ENCODE measurements at places on chromosomes 7 and 10.
A peak's percentile ranks its signal among the peaks of the same experiment; 100 is the strongest.

- DNase-seq, result no peak
Measured at GRCh38 chr7:105457619-105458225, 64.3 kb downstream of the PUS7 start.

DNA sequence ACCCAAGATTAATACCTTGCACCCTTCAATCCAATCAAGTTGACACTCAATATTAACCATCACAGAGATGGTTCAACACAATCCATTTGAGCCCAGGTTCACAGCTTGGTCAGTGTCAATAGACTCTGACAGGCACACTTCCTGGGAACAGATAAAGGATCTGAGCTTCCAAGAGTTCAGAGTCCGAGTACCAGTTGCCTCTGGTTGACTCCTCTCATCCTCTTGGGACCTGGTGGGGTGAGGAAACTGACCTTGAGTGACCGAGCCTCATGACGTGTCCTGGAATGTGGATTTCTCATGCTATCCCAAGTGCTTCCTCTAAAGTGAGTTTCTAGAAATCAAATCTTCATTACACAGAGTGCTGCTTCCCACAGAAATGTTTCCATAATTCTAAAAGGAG is 162.0 kb downstream of the CYP26A1 start:
- no peak for DNase-seq

- DNase-seq, result no peak
Measured at GRCh38 chr10:34206935-34207268, 608.2 kb downstream of the PARD3 start.

DNA sequence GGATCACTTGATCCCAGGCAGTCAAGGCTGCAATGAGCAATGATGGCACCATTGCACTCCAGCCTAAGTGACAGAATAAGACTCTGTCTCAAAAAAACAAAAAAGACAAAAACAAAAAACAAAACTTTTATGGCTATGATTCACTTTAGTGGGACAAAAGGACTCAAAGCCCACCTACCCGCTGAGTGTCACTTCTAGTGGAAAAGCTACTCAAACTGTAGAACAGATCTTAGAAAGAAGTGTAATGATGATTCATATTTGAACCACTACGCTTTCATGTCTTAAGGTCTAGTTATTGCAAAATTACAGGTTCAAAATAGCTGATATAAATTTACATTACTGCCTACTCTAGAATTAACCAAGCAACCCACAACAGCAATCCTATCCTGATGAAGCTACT is 47.1 kb upstream of the OTUD1 start:
- no peak for DNase-seq

- DNase-seq, result no peak
Measured at GRCh38 chr10:95181726-95182125, 12.3 kb upstream of the ACSM6 start.

DNA sequence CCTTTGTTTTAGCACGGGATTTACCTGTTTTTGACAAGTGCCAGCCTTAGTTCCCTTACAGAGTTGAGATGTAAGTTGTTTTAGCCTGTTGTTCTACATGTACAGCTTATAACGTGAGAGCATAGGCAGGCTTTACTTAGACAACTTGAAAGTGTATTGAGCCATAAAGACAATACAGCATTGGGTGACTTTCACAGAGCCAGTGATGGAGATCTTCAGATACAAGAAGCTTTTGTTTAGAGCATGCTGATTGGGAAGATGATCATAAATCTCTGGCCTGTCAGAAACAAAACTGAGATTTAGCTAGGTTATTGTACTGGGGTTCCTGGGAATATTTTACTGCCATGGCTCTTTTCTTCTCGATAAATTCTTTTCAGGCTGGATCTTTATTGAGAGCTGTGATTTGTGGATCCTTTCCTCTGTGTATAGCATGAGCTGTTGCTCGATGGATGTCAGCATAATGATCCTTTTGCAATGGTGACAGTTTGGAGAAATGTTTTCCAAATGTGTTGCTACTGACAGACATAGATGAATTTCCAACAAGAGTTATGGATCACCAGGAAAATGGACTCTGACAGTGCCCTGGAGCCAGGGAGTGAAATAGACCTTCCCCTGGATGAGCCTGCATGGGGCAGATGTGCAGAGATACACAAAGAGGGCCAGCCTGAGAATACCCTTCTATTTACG is 30.2 kb downstream of the LHFPL3 start:
- peak; percentile 48 for DNase-seq

DNA sequence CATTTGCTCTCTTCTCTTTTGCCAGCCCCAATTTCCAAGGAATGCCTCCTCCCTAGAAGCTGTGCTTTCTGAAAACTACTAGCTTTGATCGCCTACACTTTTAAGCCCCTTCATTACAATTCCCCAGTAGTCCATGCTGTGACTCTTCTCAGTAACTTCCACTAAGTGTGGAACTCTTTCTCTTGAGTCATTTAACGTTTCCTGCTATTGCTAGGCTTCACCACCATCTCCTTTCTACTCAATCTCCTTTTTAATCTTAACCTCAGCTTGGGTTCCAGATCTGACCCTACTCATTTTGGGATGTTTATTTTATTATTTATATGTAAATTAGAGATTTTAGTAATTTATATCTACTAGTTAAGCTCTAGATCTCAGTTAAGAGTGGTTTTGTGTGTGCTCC is 14.4 kb upstream of the SEMA3D start:
- no peak for DNase-seq

GRCh38 chr10:11520892-11521291 is 90.6 kb downstream of the USP6NL start:
- DNase-seq, result no peak

- no peak for DNase-seq
Measured at GRCh38 chr7:24733414-24734060, 23.7 kb downstream of the GSDME start.

DNA sequence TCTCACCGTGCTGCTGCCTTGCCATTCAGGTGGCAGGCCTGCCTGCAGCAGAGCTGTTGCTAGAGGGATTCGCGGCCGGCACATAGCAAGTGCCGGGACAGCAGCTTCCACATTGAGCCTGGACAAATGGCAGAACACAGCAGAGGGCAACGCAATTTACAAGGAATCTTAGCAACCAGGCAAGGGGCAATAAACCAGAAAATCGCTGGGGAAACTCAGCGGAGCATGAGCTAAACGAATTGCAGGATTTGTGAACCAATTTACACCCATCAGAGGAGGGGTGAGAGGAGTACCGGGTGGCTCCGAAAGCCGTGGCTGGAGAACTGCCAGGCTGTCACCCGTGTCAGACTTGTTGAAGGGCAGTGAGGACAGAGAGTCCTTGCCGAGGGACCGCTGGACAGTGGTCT is 58.6 kb upstream of the LOXL4 start:
- DNase-seq, result peak; percentile 10

DNA sequence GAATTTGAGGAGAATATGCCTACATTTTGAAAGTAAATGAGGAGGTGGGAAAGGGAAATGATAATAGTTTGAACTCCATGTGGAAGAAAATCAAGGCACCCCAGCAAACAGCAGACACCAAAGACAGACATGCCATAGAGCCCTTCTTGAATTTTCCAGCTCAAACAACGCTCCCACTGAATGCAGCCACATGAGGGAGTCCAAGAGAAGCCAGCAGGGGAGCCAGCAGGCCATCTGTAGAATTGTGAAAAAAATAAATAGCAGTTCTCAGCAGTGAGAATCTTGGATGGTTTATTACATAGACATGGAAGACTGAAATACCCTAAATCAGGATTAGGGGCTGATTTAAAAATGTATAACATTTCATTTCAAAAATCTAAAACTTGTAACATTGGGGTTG is 1567.3 kb upstream of the LRRTM3 start:
- DNase-seq, result peak; percentile 35

GRCh38 chr7:9407816-9408215 is 974.4 kb downstream of the NXPH1 start:
- DNase-seq, result no peak

DNA sequence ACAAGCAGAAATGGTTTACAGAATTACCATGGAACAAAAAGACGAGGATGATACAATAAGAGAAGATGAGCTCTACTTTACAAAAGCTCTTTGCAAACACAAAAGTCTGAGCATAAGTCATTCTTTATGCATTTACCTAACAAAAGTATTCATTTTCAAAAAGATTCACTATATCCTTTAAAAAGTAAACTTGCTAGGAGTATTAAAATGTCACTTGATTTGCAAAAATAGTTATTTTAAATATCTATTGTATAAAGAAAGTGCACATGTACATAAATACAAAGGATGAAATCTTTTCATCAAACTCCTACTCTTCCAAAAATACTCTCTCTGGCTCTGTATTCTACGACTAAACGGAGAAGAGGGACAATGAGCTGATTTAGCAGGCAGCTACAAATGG is 146.4 kb upstream of the STEAP1 start:
- DNase-seq, result no peak

DNA sequence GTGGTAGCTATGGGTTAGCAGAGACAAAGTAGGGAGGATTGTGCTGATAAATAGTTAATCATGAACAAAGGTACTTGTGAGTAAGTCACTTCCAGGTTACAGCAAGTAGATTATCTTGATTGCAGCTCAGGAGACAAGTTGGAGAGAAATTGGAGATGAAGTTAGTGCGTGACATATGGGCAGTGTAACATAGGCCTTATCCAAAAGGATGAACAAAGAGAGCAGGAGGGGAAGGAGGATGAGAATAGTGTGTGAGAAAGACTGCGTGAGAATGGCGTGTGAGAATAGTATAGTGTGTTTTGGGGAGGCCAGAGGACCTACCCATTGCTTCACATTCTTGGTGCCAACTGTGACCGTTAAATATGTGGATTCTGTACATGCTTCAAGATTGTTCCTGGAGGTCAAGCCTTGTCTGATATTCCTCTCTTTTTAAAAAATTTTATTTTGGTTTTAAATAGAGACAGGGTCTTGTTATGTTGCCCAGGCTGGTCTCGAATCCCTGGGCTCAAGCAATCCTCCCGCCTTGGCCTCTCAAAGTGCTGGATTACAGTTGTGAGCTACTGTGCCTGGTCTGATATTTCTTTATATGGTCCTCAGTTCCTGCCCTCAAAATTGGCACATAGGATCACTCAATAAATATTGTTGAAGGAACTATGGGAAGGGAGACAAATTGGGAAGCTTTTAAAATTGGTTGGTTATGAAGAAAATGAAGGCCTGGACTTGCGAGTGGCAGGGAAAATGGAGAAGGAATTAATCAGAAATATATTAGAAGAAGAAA is 3.2 kb downstream of the VCL start:
- no peak for DNase-seq

GRCh38 chr10:101489355-101489754 is 98.7 kb downstream of the POLL start:
- DNase-seq, result no peak

GRCh38 chr7:83325083-83325482 is 162.4 kb upstream of the PCLO start:
- DNase-seq, result no peak

- no peak for DNase-seq
Measured at GRCh38 chr10:124626759-124627380, 117.3 kb downstream of the FAM53B start.

GRCh38 chr7:74455928-74456327 is 2.2 kb downstream of the GTF2IRD1 start:
- DNase-seq, result no peak

DNA sequence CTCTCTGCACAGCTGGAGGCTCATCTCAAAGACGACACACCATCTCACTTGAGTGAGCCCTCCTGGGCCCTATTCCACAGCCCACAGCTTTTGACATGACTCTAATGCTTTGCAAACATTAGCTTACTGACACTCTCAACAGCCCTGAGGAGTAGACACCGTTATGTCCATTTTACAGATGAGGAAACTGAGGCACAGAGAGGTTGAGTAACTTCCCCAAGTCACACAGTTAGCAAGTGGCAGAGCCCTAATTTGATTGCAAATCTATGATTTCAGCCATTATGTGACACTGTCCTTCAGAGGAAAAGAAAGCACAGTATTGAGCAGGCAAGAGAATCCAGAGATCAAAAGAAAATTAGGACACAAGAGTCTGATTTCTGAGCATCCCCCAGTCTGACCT is 16.0 kb downstream of the SLC25A13 start:
- DNase-seq, result no peak

DNA sequence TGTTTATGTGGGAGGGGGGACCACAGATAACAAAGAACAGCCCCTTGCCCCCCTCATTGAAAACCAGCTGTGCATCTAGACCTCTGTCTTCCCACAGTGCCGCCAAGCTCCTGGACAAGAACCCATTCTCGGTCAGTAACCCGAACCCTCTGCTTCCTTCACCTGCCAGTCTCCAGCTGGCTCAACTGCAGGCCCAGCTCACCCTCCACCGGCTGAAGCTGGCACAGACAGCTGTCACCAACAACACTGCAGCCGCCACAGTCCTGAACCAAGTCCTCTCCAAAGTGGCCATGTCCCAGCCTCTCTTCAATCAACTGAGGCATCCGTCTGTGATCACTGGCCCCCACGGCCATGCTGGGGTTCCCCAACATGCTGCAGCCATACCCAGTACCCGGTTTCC is 91.0 kb upstream of the PDCD4 start:
- no peak for DNase-seq

GRCh38 chr10:6473430-6473829 is 106.6 kb downstream of the PRKCQ start:
- no peak for DNase-seq

DNA sequence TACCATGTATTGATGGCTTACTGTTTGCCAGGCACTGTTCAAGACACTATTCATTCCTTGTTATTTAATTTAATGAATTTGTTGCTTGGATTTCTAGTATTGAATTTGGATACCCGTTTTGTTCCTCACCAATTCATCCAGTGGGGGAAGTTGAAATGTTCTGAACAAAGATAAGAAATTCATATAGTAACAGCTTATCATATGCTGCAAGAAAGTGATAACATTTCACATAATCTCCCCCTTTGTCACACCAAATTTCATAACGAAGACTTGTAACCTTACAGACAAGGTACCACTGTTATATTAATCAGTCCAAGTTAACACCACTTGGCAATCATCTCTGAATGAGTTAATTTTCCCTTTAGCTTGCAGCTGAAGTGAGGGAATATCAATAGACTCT is 42.1 kb downstream of the SCIN start:
- DNase-seq, result no peak

DNA sequence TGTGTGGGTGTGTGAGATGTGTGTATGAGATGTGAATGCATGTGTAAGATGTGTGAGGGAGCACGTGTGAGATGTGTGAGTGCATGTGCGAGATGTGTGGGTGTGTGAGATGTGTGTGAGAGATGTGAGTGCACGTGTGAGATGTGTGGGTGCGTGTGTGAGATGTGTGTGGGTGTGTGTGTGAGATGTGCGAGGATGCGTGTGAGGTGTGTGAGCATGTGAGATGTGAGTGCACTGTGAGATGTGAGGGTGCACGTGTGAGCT is 31.0 kb downstream of the PPIF start:
- no peak for DNase-seq
